ENCODE measurements at places on chromosomes 13 and 19.
A peak's percentile ranks its signal among the peaks of the same experiment; 100 is the strongest.

DNA sequence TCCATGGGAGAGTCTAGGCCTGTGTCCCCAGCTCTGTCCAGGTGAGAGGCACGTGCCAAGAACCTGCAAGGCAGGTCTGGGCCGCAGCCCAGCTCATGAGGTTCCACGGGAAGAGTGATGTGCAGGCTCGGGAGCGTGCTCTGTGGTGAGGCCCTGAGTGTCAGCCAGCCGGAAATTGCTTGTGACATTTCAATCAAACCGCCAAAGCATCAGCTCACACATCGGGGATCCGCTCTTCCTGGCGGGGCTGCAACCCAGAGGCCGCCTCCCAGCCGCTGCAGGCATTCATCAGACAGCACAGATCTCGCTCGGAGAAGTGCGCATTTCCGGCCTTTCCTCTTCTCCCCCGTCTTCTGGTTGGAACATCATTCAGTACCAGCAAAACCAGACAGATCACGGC, 109.3 kb downstream of the KDM4B start:
- no peak for DNase-seq

- no peak for DNase-seq
Measured at GRCh38 chr13:108408672-108409071, 139.2 kb downstream of the TNFSF13B start.

GRCh38 chr19:39438270-39438934, 2.7 kb upstream of the RPS16 start:
- DNase-seq: peak; percentile 71

DNA sequence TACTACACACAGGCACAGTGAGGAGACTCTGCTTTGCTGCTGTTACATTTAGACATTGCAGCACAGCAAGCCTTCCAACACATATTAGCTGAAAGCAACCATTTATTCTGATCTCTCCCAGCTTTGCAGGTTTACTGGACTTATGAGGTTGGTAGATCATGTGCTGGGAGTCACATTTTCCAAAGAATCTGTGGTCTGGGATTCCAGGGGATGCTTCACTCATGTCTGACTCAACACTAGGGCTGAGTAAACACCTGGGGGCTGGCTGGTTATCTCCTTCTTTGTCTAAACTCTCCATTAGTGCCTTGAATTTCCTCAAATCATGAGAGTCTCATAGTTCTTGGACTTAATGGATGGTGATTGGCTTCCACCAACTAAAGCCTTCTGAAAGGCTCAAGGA, 5.4 kb upstream of the LGALS13 start:
- DNase-seq: no peak

- DNase-seq: no peak
Measured at GRCh38 chr13:35984287-35984686, 146.9 kb downstream of the DCLK1 start.

GRCh38 chr13:94707400-94708021, 4.8 kb downstream of the SOX21 start:
- DNase-seq: no peak

Measured in renal cortical epithelial cell (primary cell).